ENCODE measurements at places on chromosomes 2 and 18.

- ATAC-seq, result no peak
Measured at GRCh38 chr2:46550686-46551404, 71.5 kb downstream of the TMEM247 start.

DNA sequence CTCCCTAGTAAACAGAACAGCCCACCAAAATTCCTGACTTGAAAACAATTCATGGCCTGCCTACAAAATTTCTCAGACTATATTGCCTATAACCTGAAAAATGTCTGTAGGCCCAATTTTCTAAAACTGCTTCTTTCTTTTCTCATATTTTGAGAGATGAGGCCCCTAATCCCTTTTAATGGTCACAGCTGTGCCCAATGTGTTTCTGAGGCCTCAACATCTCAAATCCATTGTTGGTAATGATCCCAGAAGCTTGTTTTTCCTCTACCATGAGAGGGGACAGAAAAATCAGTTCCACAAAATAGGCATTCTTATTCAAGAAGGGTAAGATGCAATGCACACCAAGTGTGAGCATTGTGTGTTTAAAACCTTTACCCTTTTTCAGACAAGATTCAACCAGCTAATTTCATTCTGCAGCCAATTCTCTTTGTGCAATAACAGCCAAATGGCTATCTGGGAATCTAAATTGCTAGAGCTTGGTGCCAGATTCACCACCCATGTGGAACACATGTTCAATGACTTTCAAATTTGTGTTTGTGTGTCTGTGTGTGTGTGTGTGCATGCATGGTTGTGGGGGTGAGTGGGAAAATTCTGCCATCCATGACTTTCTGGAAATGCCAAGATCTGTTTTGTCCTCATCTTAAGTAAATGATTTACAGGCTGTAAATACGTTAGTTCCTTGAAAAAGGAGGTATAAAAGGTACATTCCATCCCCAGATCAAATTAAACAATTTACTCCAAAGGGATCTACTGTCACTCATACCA is 319.5 kb downstream of the TNS1 start:
- ATAC-seq, result no peak

DNA sequence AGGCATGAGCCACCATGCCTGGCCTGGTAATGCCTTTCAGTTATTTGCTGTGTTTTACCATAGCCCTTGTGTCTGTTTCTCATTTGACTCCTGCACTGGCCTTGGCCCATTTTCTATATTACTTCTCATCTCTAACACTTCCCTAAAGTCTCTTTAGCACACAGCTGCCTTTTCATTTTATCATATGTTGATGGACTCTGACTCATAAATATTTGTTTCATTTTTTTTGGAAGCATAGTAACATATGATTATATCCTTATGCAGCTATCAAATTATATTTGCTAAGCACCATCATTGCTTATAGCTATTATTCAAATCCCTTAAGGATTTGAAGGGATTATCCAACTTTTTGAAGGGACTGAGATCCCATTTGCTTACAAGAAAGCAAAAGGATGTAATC is 320.3 kb downstream of the GPD2 start:
- no peak for ATAC-seq

- ATAC-seq, result no peak
Measured at GRCh38 chr18:56148373-56148772, 490.0 kb downstream of the TXNL1 start.

DNA sequence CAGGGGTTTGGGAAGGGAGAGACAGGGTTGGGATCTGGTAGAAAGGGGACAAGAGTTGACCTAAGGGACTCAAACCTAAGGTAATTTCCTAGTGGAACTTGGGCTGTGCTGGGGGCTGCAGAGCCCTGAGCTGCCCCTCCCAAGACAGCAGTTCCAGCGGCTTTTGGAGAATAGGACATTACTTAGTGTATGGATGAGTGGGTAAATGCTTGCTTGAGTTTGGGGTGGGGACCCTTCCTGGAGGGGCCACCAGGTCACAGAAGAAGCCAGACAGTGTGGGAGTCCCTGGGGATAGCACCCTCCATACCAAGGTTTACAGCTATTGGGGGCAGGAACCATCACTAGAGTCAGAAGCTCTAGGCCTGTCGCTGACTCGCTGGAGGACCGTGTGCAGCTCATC is 111.5 kb downstream of the CAPN13 start:
- no peak for ATAC-seq

GRCh38 chr2:193153576-193153975 is 958.8 kb upstream of the TMEFF2 start:
- ATAC-seq, result no peak

- no peak for ATAC-seq
Measured at GRCh38 chr2:235928751-235929370, 239.3 kb downstream of the GBX2 start.

DNA sequence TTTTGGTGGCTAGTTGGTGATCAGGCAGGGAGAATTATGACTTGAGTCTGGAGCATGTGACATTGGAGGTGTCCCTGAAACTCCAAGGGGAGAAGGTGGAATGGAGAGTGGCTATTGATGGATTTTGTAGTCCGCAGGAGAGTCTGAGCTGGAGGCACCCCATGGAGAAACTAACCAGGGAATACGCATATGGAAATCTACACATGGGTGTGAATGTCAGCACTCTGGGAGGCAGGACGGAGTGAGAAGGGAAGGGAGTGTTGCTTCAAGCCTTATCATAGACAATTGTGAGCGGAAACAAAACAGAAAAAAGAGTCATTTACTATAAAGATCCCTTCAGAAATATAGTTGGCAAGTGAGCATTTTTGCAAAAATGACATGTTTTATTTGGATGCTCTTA is 667 bp upstream of the SCYGR4 start:
- ATAC-seq, result no peak

GRCh38 chr18:49023271-49023937 is 72.6 kb upstream of the SMAD7 start:
- no peak for ATAC-seq

GRCh38 chr2:110126906-110127305 is 11.3 kb upstream of the MALL start:
- no peak for ATAC-seq

DNA sequence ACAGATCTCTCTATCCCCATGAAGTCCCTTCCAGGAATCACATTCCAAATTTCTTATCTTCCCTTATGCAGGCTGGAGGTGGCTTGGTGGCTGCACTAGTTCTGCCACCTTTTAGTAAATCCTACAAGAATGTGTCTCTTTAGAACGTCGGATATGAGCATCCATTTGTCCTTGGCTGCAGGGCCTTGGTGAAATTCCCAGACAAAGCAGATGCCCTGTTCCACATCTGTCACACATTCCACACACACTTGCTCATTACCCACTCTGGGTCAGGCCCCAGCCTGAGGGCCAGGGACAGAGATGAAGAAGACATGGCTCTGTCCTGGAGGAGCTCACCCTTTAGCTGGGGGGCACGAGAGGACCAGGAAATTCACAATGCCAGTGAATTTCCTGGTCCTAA is 31.2 kb upstream of the GPR17 start:
- ATAC-seq, result no peak

DNA sequence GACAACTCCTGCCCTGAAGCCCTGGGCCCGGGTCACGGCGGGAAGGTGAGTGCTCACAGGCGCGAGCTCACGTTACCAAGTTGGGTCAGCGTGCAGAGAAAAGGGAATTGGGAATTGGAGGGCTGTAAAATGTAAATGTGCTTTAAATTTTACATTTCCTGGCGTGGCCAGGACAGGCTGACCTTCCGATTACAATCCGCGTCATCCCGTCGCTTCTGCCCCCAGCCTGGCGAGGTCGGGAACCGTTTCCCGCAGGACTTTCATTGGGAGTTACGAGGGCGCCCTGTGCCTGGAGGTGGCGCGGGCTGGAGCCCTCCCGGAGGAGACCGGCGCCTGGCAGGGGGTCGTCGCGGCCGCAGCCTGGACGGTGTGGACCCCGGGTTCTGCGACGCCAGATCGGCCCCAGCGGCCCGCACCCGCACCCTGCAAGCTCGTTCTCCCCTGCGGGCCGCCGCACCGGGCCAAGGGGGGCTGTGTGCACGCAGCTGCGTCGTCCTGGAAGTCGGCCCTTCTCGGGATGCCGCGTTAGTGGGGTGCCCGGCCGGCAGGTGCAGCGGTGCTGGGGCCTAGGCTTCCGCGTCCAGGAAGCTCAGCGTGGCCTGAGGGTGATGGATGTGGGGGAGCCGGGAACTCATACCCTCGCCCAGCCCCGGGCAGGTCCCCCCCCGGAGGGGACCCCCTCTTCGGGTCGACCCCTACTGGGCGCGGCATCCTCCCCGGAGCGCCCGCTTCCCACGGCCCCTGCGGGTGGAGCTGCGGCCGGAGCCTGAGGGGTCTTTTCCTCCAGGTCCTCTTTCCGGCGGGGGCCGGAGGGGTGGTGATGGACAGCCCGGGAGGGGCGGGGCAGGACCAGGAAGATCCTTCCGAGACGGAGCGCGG is 63.9 kb downstream of the LRRFIP1 start:
- ATAC-seq, result peak; percentile 4

DNA sequence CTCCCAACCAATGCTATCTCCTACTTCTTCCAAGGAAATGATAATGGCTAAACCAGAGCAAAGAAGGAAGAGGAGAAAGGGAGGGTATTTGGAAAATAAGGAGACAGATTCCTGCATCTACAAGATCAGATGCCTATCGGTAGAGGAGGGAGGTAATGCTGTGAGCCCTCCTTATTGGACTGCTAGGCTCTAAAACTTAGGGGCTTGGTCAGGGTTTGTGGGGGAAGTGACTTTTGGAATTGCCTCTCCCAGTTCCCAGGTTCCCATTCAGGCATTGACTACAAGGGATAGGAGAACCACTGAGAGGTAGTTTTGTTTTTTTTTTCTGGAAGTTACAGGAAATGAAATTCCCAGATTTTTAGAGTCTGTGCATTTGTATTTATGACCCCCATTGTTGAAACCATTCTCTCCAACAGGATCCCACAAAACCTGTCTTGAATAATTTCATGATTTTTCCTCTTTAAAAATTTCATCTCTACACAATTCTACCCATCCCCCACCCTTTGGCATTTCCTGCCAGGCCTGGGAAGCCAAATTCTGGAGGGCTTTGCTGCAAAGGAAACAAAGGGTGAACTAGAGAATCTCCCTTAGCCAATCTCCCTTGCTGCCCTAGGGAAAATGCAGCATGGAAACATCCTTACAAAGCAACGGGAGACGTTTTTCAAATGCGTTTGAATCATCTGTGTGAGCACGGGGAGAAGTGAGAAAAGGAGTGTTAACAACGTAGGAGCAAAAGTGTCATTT is 282.1 kb upstream of the EPAS1 start:
- ATAC-seq, result no peak

GRCh38 chr2:209753020-209753419 is 18.6 kb upstream of the UNC80 start:
- no peak for ATAC-seq

DNA sequence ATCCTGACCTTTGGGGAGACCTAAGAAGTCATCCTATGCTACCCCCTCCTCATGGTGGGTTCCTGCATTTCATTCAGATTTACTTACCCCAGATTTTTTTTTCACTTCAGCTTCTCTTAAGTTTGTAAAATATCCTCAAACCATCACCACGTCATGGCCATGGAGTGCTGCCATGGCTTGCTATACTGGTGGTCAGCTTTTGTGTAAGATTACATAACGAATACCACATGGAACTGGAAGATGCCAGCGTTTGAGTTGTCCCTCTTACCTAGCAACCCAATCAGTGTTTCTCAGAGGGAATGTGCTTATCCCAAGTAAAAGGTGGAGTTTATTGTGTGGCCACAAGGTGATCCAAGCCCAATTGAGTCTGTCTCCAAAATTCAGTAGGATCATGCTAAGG is 148.6 kb upstream of the ALPP start:
- no peak for ATAC-seq

- no peak for ATAC-seq
Measured at GRCh38 chr18:67599277-67599676, 82.8 kb upstream of the DSEL start.

GRCh38 chr18:52190195-52190594 is 149.8 kb upstream of the DCC start:
- no peak for ATAC-seq

- ATAC-seq, result no peak
Measured at GRCh38 chr2:20940856-20941255, 103.0 kb downstream of the APOB start.
